NCI-H1048 (cell line): ENCODE measurements at places on chromosomes 1 and 21.

DNA sequence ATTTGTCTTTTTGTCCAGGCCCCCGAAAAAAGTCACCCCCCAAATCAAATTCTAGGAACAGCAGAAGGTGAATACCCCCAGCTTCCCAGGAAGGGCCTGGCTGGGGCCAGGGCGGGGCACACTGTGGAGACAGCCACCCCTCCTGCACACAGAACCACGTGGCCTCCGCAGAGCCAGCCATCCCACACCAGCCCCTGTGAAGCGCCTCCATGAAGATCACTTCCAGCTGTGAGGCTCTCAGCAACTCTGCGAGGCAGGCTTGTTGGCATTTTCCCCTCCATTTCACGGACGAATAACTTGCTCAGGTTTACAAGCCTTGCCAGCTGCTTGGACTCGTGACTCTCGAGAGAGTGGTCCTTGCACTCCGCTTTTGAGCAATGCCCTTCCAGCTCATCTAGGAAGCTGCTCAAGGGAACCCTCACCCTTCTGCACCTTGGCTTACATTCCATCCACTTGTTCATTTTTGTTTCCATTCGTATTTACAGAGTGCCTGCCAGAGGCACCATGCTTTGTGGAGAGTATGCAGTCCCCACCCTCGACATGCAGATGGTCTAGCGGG, 48.2 kb downstream of the SYT6 start:
- DNase-seq, result no peak

- no peak for DNase-seq
These were observed 100.9 kb upstream of the DPT start for GRCh38 chr1:168829876-168830275.

DNA sequence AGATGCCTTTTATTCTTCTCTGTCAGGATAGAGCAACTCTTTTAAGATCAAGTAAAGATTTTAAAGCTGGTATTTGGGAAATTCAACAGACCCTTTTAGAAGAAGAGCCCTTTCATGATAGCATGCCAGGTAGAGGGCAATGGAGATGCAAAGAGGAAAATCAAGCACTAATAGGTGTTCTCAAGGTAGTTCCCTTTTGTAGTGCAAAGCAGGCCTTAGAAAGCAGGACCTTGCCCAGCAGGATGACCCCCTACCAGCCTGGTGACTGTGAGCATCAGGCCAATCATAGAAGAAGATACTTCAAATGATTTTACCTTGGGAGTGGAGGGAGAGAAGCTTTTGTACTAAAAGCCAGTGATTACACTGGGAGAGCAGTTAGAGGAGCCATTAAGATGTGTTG, 381.4 kb upstream of the ZRANB2 start:
- no peak for DNase-seq

- DNase-seq, result no peak
These were observed 4.9 kb upstream of the KIF14 start for GRCh38 chr1:200625381-200625824.

DNA sequence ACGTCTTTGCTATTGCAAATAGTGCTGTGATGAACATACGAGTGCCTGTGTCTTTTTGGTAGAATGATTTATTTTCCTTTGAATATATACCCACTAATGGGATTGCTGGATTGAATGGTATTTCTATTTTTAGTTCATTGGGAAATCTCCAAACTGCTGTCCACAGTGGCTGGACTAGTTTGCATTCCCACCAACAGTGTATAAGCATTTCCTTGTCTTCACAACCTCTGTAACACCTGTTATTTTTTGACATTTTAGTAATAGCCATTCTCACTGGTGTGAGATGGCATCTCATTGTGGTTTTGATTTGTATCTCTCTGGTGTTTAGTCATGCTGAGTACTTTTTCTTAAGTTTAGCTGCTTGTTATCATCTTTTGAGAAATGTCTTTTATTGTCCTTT, 215.0 kb downstream of the FMN2 start:
- DNase-seq, result no peak

DNA sequence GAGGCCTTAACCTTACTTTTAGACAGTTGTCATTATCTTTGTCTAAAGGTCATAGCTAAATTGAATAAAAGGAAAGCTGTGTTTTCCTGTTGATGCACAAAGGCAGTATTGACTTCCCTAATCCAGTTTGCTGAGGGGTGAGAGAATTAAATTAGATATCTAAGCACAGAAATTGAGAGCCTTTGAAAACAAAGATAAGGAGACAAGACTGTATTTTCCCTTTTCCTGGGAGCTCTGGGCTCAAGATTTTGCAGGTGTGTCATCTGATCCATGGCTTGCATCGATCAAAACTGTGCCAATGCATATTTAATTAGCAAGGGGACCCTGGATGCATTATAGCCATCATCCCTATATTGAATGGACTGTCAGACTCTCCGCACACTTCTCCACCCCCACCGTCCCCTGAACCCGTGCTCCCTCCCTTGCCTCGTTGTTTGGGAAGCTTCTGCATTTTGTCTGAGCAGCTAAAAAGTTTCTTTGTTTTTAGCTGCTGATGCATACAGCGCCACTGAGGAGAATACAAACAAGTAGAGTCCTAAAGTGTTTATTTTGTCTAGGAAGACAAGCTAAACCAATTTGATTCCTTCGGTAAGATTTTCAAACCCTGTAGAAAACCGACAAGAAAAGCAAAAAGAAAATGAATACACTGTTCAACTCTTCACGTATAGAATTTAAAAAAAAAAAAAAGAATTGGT, 186.3 kb downstream of the NFIA start:
- DNase-seq, result no peak

DNA sequence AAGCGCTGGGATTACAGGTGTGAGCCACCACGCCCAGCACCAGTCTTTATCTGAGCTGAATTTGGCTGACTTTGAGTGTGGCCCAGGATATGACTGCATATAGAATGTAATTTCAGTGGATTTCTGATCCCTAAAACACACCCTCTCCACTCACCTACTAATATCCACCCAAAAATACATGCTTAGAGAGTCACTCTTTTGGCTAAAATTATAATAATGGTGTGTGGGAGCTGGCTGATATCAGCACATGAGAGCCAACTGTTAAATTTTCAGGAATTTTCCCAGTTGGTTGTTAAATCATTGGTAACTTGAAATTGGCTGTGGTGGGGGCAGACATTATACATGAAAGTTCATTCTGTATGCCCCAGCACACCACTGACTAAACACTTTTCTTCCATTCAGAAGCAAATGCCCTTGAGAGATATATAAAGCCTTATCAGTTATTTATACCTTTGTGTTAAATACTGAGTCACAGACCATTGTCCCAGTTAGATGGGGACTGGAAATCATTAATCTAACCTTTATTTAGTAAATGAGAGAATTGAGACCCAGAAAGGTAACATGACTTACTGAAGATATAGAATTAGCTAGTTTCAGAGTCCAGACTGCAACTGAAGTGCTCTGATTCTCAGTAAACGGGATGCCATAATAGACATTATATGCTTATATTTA, 9.9 kb upstream of the CD247 start:
- no peak for DNase-seq

DNA sequence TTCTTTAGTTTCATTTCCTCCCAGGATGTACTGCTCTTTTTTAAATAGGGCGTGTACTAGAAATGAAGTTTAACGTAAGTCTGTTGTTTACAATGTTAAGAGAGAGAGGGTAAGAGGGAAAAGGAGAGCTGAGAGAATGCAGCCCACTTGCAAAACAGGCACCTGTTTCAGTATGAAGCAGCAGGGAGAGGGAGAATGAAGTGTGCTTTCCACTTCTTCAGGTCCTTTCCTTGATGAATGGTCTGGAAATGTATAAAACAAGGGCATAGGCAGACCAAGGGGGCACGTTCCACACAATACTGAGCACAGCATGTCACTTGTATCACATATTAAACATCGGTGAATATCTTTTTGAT, 2.0 kb downstream of the KCNA3 start:
- DNase-seq, result no peak

DNA sequence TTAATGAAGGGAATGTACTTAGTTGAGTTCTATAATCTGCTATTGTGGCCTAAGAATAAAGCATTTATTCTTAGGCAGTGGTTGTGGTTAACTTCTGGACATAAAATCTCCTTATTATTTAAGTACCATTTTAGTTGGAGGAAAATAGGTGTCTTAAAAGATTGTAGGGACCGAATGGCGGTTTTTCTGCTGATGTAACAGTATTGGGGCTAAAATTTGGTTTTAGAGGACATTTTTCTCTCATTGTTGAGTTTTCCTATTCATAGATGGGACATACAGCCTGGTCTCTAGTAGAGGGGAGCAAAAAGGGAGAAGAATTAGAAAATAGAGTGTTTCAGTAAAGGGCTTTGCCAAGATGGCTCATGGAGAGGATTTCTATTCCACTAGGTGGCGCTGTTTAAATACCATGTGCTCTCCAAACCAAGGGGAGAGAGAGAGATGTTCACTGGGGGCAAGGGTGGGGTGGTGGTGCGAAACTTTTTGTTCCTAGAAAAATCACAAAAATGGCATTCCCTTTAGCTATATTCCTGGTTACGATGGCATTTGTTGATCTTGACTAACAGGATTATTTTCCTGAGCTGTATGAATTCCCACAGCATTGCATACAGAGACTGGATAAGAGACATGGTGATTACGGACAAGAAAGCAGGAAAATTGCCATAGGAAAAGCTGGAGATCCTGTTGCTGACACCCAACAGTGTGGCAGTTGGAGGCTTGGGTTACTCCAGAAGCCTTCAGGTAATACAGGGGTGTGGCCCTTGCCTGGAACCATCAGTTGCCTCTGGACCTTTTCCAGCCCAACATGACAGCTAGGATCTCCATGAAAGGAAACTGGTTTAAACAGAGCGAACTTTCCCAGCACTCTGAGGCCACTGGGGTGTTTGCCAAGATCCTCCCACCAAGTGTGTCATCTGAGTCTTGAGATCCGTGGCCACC, 18.2 kb upstream of the FCGR2A start:
- DNase-seq, result peak; percentile 17

DNA sequence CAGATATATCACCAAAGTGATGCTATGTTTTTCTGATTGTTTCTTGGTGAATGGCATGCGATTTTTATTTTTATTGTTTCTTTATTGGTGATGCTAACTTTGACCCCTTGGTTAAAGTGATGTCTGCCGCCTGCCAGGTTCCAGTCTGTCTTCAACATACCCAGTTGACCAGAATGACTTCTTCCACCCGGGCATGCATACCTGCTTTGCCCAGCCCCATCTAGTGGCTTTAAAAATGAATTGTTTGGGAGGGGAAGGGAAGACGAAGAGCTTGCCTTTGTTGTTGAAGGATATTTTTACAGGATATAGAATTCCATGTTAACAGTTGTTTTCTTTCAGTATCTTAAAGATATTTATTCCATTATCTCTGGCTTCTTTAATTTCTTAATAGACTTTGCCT, 65.1 kb downstream of the ATG4C start:
- DNase-seq, result no peak

DNA sequence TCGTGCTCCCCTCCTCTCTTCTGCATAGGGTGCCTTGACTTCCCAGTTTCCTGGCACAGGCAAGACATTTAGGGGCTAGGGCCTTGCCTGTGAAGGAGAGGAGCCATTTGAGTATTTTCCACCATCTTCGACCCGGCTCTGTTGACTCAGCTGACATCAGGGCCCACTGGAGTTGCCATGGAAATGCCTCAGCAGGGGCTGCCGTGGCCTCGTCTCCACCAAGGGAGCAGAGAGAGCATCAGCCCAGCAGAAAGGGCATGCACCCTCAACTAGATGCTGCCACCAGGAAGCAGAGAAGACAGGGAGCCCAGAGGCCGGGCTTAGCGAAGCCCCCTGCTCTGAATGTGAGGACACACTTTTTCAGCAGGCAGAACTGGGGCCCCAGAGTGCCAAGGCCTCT, 101.9 kb upstream of the ACTL8 start:
- no peak for DNase-seq

- DNase-seq, result no peak
These were observed 486.6 kb downstream of the SETD4 start for GRCh38 chr21:35573472-35574374.

GRCh38 chr1:212622467-212622866, 13.9 kb downstream of the ATF3 start:
- DNase-seq, result no peak

DNA sequence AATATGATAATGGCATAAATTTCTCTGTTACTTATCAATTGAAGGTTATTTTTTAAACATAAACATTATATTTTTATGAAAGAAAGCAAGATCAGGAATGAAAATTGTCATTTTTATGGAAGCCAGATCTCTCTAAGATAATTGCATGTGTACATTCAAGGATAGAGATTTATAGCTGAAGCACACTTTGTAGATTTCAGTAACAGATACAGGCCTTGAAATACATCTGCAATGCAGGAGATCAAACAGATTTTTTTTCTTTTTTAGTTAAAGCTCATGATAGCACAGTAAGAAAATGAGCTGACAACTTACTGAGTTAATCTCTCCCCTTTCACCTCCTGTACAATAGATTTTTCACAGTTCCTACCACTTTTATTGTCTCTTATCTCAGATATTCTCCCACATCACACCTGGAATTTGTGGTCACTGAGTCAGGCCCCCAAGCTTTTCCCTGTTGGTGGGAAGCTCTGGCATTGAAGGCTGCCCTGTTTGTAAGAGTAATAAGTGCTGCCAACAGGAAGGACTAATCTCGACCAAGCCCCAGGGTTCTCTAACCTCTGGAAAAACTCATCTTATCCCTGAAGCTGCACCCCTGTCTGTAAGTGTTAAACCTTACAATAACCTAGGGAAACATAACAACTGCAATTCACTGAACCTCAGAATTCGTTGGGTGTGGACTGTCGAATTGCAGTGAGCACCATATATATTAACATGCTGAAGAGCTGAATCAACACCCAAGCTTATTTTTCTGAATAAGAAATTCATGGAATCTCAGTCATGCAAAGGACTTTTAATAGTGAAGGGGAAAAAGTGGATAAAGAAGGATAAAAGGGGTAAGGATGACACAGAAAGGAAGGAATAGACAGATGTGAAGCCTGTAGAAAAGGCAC, 599.0 kb downstream of the LMO4 start:
- DNase-seq, result no peak

GRCh38 chr1:54950369-54951163, 29.9 kb upstream of the TMEM61 start:
- DNase-seq, result peak; percentile 32

GRCh38 chr21:31030367-31031106, 7.7 kb downstream of the KRTAP19-8 start:
- DNase-seq, result no peak

DNA sequence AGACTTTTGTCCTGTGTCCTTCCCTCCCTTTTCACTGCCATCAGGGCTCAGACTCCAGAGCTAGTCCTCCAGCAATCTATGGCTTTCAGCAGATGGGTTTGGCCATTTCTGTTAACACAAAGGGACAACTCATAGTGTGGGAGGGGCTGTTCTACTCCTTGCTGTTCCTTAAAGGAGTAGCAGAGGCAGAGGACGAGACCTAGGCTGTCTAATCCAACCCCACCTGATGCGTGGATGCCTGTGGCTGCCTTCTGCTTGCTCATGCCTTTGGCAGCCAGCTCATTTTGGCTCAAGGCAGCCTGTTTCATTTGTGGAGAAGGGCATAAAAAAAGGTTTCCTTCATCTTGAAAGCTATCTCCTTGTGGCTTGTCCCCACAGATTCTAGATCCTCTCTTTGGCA, 27.0 kb downstream of the MFSD2A start:
- DNase-seq, result no peak
